Activated naive CD4-positive, alpha-beta T cell treated with anti-CD3 and anti-CD28 coated beads, Interleukin-2, amount 50 U/mL, for 16 hours (primary cell): ENCODE measurements at places on chromosomes 12 and 14.
A peak's percentile ranks its signal among the peaks of the same experiment; 100 is the strongest.

DNA sequence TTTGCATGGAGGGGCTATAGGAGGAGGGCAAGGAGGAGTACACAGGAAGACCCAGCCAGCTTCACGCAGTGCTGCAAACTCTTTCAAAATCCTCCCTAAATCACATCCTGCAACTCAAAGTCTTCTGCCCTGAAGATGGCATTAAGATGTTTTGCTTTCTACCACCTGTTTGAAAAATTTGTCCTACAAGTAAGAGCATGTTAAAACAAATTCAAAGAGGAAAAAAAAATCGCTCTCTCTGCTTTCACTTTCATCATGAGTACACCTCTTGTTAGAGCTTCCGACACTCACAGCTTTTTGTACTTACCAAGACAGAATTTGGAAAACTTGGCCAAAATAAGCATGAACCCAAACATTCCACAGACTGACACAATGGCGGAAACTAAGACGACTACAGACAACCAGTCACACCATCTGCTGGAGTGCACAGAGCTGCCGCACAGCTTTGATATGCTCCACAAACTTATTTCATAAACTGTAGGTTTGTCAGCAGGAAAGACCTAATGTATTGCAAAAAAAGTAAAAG is 21.3 kb downstream of the GCH1 start:
- peak; percentile 19 for DNase-seq

- no peak for DNase-seq
Measured at GRCh38 chr12:53659571-53659981, 16.3 kb downstream of the ATP5MC2 start.

DNA sequence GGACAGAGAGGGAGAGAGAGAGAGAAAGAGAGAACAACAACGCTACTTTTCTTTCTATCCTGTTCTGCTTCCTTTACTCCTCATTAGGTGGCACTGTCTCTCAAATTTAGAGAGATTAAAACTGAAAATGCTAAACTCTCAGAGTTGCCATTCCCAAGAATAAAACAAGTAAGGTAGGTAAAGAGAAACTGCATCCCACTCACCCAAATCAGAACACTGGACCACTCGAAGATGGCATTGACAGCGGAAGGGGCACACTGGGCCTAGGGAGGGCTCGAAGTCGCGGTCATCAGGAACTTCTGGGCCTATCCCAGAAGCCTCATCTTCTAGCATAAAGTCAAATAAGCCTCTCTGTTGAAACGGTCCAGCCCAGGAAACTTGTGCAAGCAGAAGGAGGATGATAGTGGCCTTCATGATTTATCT is 4.5 kb downstream of the DCN start:
- DNase-seq: no peak

DNA sequence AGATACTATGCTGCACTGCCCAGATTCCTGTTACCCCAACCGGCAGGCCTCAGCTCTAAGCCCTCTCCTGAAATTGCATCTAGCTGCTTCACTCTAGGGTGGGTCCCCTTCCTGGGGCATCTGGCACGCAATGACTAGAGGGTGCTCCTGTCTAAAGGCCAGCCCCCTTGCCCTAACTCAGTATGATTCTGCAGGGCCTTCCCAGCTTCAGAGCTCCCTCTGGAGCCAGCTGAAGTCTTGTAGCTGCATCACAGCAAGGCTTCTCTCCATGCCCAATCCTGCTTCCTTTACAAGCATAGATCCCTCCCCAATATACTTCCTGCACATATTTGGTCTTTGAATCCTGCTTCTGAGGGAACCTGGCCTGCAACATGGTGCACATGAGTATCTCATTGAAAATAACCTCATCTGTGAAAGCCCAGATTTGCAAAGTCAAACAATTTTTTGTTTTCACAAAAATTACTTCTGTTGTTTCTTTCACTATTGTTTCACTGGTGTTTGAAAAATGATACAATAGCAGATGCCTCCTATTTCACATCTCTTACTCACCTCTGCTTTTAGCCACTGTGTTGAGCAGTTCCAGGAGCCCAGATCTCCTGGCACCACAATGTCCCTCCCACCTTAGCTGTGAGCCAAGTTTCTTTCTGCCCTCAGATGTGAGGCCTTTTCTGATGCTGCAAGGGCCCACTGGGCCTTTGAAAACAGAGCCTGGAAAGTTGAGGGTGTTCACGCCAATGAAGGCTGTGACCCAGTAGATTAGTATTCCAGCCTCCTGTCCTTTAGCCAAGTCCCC is 169.5 kb upstream of the EGLN3 start:
- no peak for DNase-seq

DNA sequence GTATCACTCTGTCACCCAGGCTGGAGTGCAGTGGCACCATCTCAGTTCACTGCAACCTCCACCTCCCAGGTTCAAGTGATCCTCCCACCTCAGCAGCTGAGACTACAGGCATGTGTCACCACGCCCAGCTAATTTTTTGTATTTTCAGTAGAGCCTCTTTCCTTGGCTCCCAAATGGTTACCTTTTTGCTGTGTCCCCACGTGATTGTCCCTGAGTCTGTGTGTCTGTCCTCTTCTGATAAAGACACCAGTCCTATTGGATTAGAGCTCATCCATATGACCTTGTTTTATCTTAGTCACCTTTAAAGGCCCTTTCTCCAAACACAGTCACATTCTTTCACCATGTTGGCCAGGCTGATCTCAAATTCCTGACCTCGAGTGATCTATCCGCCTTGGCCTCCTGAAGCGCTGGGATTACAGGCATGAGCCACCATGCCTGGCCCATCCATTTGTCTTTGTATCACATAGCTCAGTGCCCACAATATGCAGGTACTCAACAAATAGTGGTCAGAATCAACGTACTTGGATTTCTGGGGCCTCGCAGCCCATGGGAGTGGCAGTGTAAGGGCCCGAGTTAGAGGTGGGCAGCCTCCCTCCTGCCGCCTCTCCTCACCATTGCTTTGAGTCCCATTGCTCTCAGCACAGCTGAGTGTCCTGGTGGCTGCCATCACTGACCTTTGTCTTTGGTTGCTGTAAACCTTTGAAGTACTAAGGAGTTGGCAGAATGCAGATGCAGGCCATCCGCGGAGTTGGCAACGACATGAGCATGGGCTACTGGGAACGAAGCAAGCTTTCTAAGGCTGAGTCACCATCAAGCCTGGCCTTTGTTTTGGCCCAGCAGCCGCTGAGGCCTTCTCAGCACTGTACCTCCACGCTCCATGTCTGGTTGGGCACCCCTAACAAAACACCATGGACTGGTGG is 9.3 kb downstream of the TPCN1 start:
- no peak for DNase-seq

- no peak for DNase-seq
Measured at GRCh38 chr12:97645726-97646125, 183.1 kb downstream of the RMST start.

DNA sequence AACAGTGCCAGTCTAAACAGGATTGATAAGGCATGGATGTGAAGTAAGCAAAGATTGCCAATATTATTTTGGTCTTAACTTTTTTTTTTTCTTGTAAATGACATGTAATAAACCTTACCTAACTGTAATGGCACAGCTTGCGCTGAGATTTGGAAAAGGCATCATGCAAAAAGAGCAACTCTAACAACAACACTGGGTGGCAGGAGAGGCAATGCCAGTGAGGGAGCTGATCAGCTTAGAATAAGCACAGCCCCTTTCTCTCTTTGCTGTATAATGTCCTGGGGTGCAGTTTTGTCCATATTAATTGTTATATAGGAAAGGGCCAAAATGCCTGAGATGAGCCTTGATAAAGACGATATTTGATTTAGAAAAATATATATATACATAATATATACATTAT is 1589.7 kb upstream of the FLRT2 start:
- no peak for DNase-seq

- DNase-seq: no peak
Measured at GRCh38 chr14:77151245-77151644, 9.7 kb upstream of the ZDHHC22 start.

GRCh38 chr12:95547522-95548055 is 3.7 kb downstream of the USP44 start:
- DNase-seq: no peak

GRCh38 chr14:38280081-38280480 is 24.2 kb upstream of the CLEC14A start:
- DNase-seq: no peak

- DNase-seq: no peak
Measured at GRCh38 chr12:1863823-1864222, 43.5 kb downstream of the LRTM2 start.

GRCh38 chr12:91723191-91723590 is 422.5 kb downstream of the BTG1 start:
- no peak for DNase-seq

DNA sequence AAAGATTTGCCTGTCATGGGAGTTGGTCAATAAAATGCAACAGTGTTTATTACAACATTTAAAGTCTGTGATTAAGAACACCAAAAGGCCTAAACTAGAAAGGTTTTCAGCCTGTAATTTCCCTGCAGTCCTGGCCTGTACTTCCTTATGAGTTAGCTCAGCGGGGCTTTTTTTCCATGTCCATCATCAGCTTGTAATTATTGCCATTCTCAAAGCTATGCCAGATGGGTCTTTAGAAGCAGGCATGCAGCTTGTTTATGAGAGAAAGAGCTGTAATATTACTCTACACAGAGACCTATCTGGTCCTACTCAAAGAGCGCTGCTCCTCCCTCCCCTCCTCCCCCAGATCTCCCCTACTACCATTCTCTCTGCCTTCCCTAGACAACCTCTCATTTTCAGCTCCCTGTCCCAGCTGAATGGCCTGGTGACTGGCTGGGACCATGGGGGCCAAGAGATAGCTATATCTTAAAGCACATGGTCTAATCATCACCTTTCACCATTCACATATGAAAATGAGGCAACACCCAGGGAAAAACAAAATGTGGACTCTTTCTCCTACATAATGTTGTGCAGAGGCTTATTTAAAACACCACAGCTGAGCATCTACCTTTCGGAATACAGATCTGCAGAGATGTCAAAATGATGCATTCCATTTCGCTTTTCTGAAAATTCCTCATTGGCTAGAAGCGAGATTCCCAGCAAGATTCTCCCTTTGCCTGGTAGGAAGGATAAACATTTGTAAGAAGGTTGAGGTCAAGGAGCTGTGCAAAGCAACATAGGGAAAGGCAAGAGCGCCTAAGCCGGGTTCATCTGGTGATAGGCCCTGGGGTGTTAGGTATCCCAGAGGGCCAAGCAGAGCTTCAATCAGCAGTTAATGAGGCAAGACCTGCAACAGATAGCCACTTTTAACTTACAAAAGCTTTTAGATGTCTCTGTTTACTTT is 209.7 kb upstream of the CDKN3 start:
- DNase-seq: no peak

DNA sequence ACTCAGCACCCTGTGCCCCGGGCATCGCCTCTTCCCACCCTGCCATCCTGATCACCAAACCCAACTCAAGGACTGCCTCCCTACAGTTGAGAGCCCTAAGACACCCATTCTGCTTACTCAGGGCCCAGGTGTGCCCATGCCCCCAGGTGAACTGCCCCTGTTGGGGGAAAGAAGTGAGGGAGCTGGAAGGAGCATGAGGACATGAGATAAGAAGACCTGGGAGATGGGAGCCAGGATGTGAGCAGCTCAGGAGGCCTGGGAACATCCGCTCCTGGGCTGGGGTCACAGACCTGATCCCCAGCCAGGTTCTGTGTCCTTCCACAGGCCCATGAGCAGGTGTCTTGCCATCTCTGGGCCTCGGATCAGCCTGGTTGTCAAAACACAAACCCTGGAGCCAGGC is 6.6 kb downstream of the RAPGEF3 start:
- no peak for DNase-seq

DNA sequence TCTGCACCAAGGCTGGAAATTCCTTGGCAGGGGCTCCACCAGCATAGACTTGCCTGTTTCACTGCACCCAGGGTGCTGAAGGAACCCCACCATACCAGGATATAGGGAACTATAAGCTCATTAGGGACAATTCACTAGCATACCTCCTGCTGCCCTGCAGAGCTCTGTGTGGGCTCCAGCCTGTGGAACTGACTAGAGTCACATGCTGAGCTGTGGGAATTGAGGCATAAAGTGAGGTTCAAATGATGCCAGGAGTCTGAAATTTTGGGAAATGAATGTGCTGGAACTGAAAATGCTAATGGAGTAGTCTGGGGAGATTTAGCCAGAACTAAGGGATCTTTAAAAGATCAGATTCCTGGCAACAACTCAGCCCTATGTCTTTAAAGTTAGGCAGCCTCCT is 7.3 kb upstream of the EMP1 start:
- no peak for DNase-seq

DNA sequence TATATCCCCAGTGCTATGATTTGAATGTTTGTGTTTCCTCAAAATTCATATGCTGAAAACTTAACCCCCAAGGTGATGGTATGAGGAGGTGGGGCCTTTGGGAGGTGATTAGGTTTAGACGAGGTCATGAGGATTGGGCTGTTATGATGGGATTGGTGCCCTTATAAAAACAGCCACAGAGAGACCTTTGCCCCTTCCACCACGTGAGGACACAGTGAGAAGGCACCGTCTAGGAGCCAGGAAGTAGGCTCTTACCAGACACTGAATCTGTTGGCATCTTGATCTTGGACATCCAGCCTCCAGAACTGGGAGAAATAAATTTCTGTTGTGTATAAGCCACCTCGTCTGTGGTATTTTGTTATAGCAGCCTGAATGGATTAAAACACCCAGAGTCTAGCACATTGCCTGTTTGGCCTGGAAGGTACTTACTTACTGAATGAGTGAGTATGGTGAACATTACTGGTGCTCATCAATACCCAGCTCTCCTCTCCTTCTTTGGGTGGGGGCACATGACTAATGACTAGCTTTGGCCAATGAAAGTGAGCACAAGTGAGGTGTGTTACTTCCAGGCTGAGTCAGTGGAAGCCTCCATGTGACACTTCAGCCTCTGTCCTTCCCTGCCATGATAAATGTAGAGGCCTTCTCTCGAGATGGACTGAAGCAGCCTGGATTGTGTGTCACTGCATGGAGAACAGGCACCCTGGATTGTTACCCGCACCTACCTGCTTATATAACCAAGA is 72.4 kb upstream of the CHST11 start:
- no peak for DNase-seq

DNA sequence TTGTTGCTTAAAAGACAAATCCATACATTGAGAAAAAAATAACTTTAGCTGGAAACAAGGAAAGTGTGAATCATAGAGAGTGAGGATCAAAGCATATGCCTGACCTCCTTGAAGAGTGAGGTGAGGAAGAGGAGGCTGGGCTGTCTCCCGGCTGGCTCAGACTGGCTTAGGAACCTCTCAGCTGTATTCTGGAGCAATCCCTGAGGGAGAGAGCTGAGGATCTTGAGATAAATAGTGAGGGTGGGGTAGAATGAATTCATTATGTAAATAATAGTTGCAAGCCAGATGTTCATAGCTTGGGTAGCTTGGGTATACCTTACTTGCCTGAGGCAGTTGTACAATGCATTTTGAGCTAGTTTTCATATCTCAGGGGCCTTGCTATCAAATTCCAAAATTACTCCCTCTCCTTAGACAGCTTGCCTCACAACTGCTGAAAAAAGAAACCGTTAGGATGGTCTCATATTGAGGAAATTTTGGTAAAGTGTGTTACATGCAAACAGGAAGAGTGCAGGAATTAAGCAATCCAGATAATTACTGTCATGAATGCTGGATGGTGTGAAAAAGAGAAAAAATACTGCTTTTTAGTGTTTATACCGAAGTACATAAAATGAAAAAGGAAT is 30.5 kb upstream of the SLC15A5 start:
- DNase-seq: no peak

DNA sequence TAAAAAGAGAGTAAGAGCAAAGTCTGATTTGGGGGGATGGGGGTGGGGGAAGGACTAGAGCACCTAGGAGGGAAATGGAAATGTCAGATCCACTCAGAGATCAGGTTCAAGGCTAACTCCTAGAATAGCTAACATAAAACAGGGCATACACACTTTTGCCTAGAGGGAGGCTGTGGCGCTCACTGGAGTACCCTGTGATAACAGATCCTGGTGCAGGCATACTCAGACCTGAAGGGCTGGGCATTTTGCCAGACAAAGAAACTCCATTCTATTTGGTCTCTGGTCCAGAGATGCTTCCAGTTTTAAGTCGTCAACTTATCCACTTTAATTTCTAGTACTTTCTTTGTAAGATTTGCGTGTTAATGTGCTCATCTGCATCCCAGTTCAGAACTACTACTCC is 5.8 kb downstream of the CTDSP2 start:
- no peak for DNase-seq
